AG10803 (cell line): ENCODE measurements at places on chromosomes 2 and 18.
A peak's percentile ranks its signal among the peaks of the same experiment; 100 is the strongest.

GRCh38 chr2:49770919-49771318 lies 616.6 kb upstream of the FSHR start:
- DNase-seq, result no peak

- DNase-seq, result peak; percentile 12
Measured at GRCh38 chr2:101479328-101479727, 4.4 kb upstream of the RFX8 start.

DNA sequence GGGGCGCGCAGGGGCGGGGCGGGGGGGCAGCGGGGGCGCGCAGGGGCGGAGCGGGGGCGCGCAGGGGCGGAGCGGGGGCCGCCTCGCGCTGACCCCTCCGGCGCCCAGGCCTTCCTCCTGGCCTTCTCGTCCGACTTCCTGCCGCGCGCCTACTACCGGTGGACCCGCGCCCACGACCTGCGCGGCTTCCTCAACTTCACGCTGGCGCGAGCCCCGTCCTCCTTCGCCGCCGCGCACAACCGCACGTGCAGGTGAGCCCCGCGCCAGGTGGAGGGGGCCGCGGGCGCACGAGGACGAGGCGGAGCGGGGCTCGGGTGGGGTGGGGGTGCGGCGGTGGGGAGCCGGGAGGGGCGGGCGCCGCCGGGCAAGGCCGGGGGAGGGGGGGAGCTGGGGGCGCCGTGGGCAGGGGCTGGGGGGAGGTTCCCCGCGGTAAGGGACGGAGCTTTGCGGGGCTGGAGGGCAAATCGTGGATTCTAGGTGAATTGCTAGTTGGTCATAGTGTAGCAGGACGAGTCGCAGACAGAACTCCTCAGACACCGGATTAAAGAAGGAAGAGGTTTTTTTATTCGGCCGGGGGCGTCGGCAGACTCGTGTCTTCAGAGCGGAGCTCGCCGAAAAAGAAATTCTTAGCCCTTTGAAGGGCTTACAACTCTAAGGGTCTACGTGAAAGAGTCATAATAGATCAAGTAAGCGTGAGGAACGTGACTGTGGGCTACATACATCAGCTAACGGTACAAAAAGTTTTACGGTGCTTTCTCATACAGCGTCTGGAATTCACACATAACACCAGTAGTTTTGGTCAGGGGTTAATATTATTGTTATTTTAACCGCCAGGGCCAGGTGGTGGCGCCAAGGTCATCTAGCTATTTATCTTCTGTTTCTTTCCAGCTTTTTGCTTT lies 29.9 kb downstream of the ANO7 start:
- DNase-seq, result peak; percentile 33

DNA sequence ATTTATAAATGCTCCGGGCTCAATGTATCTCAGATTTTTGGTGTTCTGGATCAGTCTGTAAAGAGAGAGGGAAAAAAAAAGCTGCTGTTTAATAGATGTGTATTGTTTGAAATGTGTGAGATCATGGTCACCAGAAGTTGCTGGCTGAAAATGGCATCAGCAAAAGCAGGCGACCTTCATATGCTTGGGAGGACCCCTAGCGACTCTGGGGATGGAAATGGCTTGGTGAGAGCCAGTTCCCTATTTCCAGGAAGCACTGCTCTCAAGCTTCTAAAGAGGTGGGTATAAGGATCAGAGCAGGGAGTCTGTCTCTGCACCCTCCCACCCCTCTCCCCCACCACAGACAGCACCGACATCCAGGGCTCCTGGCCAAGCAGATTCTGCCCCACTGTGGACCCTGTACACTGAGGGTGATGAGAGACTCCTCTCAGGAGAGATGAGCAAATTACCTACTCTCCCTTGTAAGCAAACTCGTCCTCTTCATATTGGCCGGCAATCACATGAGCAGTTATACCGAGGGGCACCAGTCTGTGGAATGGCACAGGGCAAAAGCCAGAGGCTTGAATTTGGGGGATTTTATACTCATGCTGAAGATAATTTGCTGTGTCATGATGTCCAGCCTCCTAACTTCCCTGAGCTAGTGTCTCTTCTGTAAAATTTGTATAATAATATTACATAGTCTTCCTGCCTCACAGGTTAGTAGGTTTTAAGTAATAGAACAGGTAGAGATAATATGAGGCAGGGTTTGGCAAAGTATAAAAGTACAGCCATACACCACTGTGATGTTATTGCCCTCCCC lies 29.6 kb downstream of the LHCGR start:
- no peak for DNase-seq

- peak; percentile 66 for DNase-seq
Measured at GRCh38 chr2:238513346-238513745, 86.6 kb downstream of the ASB1 start.

- DNase-seq, result no peak
Measured at GRCh38 chr2:58293056-58293455, 51.9 kb upstream of the FANCL start.

GRCh38 chr18:26574958-26575864 lies 26.9 kb upstream of the KCTD1 start:
- DNase-seq, result peak; percentile 65

- DNase-seq, result peak; percentile 99
Measured at GRCh38 chr18:10015941-10016819, 102.4 kb downstream of the VAPA start.

GRCh38 chr2:43518181-43518580 lies 77.7 kb downstream of the THADA start:
- peak; percentile 30 for DNase-seq

- peak; percentile 47 for DNase-seq
Measured at GRCh38 chr2:177765698-177766097, 306.9 kb downstream of the PDE11A start.

GRCh38 chr18:25931126-25931525 lies 159.3 kb downstream of the SS18 start:
- DNase-seq, result no peak

- peak; percentile 18 for DNase-seq
Measured at GRCh38 chr2:88350331-88351248, 101.9 kb downstream of the FOXI3 start.

DNA sequence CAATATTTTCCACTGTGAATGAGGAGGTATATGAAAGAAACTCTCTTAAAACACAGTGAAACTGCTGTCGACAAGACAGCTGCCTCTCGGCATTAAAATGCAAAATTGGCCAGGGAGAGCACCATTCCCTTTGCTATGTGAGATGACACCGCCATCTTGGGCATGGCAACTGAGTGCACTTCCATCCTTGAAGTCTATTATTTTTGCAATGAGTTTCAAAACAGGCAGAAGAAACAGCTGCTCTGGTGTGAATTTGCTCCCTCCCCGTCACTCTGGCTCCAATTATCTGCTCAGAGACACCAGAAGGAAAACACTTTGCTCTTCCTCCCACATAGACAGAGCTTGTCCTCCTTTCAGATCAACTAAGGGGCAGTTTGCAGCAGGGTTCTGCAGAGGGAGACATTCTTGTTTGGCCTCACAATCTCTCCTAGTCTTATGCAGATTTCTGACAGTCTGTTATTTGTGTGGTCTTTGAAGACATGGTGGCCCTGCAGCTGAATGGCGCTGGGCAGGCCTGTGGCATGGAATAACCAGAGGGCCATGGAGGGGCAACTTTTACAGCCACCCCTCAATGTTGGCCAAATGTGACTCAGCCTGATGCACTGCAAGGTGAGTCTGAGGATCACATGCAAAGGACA lies 48.6 kb upstream of the SEC11C start:
- DNase-seq, result no peak

- DNase-seq, result no peak
Measured at GRCh38 chr2:168602846-168603401, 146.9 kb downstream of the CERS6 start.

- no peak for DNase-seq
Measured at GRCh38 chr2:232434563-232435374, 21.2 kb upstream of the ALPI start.

- DNase-seq, result no peak
Measured at GRCh38 chr18:63284827-63285733, 34.5 kb downstream of the BCL2 start.

- DNase-seq, result no peak
Measured at GRCh38 chr2:146278881-146279280, 1565.9 kb upstream of the ACVR2A start.

GRCh38 chr18:11025671-11026070 lies 123.7 kb downstream of the PIEZO2 start:
- no peak for DNase-seq

GRCh38 chr18:267380-267687 lies 513 bp downstream of the THOC1 start:
- peak; percentile 1 for DNase-seq

DNA sequence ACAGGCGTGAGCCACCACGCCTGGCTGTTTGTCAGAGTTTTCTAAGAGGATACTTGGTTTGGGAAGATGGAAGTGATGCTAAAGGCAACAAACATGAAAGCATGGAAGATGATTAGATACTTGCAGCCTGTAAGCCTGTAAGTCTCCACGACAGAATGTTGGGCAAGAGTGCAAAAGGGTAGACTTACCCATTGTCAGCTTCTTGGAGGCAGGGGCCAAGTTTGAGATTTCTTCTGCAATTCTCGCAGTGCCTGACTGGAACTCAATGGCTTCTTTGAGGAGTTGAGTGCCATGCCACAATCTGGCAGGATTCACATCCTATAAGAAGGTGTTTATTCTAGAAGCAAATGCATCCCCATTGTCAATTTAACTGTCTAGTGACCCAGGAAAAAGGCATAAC lies 70.1 kb upstream of the EFEMP1 start:
- no peak for DNase-seq

DNA sequence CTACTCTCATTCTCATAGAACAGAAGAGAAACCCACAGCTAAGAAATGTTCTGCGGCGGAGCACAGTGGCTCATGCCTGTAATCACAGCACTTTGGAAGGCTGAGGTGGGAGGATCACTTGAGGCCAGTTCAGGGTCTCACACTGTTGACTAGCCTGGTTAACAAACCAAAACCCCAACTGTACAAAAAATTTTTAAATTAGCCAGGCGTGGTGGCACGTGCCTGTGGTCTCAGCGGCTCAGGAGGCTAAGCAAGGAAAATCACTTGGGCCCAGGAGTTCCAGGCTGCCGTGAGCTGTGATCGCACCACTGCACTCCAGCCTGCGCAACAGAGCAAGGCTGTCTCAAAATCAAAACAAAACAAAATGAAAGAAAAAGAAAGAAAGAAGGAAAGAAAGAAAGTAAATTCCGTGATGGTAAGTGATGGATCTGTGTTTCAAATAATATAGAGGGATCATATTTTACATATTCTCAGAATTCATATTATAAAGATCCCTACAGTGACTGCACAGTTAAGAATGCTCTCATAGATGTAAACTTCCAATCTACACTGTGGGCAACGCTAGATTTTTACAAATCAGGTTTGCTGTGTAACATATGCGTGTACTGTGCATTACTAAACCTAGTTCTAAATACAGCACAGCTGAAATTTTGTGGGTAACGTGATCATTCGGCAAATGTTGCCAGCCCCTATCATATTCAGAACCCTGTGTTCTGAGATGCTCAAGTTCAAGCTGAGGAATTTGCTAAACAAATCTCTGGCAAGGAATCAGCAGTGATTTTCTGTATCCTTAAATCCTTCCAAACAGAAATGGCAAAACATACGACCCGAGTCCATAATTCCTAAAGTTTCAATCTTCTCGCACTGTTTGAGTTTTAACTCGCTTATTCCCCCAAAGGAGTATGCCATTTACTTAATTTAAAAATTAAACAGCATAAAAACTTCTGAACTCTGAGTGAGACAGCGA lies 1.2 kb upstream of the RAB12 start:
- peak; percentile 33 for DNase-seq

DNA sequence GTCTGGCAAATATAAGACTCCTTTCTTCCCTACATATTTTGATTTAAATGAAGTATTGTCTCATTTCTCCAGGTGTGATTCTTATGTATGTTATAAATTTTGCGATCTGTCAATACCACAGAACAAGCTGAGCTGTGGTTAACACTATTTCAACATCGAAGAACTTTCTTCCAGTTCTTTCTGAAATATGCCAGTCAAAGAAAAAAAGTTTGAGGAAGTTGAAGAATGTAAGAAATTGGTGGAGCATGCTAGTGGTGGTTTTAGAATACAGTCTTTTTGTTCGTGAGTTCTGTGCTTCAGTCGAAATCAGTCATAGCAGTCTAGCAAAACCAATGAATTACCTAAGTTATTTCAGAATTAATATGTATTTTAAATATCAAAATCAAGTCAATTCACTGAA lies 8.6 kb upstream of the COBLL1 start:
- no peak for DNase-seq

- DNase-seq, result peak; percentile 72
Measured at GRCh38 chr18:45962461-45962860, 4.7 kb downstream of the EPG5 start.

DNA sequence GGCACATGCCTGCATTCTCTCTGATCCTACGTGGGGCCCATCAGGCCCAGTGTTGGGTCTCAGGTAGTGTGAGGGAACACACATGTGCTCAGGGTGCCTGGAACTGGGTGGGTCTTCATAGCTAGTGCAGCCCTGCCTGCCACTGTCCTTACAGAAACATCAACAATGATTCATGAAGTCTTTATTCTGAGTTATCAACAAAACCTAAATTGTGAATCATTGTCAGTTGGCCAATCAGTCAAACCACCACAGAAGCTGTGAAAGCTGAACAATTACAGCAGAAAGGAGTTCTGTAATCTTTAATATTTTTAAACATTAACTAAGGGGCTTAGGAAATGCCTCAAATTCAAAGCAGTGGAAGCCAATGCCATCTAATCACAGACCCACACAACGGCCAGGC lies 82.8 kb upstream of the ZNF521 start:
- DNase-seq, result no peak

GRCh38 chr2:215447056-215447455 lies 11.2 kb upstream of the FN1 start:
- DNase-seq, result no peak

GRCh38 chr18:23068570-23069310 lies 66.5 kb upstream of the CABLES1 start:
- DNase-seq, result no peak

DNA sequence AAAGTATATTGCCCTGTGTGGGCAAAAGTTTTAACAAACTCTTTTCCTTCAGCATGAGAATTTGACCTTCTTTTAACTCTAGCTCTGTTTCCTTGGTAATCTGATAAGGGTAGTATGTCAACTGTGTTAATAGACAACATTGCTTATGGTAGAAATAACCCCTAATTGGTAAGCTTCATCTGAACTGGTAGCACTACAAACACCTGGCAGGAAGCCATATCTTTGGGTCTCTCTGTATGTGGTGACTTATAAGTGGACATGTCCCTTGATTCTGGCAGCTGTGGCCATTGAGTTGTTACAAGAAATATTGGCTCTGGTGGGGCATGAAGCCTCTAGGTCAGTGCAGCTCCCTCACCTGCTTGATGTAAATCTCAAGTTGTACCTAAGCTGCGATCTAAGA lies 46.9 kb downstream of the MBD5 start:
- DNase-seq, result no peak

GRCh38 chr2:236862961-236863728 lies 222.5 kb upstream of the COPS8 start:
- DNase-seq, result peak; percentile 98

GRCh38 chr2:197857476-197858107 lies 53.2 kb downstream of the PLCL1 start:
- no peak for DNase-seq

GRCh38 chr2:222892321-222892720 lies 31.5 kb downstream of the ACSL3 start:
- DNase-seq, result peak; percentile 31

- DNase-seq, result no peak
Measured at GRCh38 chr2:39139511-39140237, 18.8 kb upstream of the SOS1 start.

- DNase-seq, result no peak
Measured at GRCh38 chr2:170288859-170289258, 110.9 kb downstream of the MYO3B start.
